ENCODE measurements at places on chromosomes 3 and 15.

DNA sequence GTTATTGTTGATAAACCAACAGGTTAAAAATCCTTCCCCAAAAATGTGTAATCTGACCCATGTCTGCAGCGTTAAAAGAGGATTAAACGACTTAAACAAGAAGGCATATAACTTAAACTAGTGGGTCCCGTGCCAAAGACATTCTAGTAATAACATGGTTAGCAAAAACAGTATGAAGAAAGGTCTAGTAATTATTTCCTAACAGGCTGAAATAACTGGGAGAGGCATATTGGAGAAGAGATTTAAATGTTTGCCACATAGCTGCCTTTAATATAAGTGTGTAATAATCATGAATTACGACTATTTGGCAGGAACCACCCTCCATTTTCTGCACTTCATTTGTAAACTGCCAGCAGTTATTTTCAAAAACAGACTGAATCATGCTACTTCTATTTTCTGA is 67.7 kb upstream of the CSPG5 start:
- peak; percentile 12 for DNase-seq

DNA sequence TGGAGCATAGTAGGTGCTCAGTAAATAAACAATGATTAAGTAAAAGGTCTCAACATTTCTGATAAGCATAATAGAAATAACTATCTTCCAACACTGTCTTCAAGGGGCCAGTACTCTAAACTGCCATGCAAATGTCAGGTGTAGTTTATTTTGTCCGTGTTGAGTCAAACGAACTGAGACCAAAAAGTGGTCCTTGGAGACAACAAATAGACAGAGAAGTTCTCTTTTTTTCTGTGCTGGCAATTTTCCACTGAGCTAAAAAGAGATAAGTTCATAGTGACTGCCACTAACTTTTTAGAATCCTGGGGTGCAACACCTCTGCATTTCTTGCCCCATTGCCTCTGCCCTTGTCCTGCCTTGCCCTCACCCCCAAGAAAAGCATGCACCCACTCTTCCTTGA is 14.7 kb upstream of the MBNL1 start:
- no peak for DNase-seq

DNA sequence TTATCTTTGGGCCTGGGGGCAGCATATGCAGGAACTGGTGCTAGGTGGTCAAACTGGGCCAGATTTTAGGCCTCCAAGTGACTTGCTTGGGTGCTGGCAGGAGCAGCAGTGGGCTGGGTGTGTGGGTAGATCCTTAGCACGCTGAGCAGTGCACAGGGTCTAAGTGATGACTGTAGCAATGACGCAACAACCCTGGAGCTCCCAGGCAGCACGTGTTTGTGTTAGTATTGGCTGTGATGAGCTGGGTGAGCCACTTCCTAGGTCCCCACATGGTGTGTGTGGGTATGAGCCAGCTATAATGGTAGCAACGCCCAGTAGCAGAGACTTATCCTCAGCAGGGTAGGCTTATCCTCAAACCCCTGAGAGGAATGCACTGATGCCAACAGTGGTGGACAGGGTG is 570.6 kb upstream of the ROBO1 start:
- DNase-seq, result no peak

DNA sequence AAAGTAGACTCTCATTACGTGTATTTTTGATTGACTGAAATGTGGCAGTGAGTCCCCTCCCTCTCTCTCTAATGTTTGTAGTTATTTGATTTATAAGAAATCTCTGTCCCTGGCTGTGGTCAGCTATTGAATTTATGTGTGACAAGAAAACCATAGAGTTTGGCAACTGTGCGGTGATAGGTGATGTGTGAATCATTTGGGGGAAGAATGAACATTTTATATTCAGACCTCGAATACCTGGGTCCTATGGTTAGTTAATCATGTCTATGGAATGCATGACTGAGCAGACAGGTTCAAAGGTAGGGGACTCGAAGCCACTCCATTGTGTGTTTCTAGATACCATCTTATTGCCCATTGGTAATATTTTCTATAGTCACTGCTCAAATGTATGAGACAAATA is 712.1 kb downstream of the MECOM start:
- no peak for DNase-seq

- DNase-seq, result no peak
Measured at GRCh38 chr3:28347374-28348264, 902 bp upstream of the ZCWPW2 start.

Data from DMS79 treated with DMSO at 0.1 percent for 48 hours (cell line).